ENCODE measurements at places on chromosomes 11 and 22.

DNA sequence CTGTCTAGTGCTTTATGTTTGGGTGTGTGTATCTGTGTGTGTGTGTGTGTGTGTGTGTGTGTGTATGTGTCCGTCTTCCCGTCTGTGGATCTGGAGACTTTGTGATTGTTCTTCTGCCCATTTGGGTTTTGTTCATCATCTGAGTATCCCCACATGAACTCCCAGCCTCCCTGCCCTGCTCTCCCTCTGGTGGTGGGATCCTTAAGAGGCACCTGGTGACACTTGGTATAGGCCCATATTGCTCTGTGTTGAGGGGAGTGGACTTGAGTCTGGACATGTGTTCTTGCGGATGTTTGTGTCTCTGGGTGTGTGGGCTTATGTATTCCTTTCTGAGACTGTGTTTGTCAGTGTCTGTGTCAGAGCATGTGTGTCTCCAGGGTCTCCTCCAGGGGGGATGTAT, 15.3 kb downstream of the RCOR2 start:
- DNase-seq, result no peak

GRCh38 chr11:85531191-85531897, 95.8 kb downstream of the DLG2 start:
- no peak for DNase-seq

- DNase-seq, result no peak
Measured at GRCh38 chr11:117717485-117718314, 79.3 kb downstream of the DSCAML1 start.

- DNase-seq, result no peak
Measured at GRCh38 chr11:134339756-134340155, 8.0 kb downstream of the GLB1L2 start.

- DNase-seq, result no peak
Measured at GRCh38 chr11:130118636-130119387, 40.8 kb upstream of the ST14 start.

Measured in stimulated activated CD4-positive, alpha-beta T cell treated with anti-CD3 and anti-CD28 coated beads, TNF-alpha, amount 100 ng/mL, for 24 hours (primary cell).